ENCODE measurements at places on chromosomes 5 and 9.

DNA sequence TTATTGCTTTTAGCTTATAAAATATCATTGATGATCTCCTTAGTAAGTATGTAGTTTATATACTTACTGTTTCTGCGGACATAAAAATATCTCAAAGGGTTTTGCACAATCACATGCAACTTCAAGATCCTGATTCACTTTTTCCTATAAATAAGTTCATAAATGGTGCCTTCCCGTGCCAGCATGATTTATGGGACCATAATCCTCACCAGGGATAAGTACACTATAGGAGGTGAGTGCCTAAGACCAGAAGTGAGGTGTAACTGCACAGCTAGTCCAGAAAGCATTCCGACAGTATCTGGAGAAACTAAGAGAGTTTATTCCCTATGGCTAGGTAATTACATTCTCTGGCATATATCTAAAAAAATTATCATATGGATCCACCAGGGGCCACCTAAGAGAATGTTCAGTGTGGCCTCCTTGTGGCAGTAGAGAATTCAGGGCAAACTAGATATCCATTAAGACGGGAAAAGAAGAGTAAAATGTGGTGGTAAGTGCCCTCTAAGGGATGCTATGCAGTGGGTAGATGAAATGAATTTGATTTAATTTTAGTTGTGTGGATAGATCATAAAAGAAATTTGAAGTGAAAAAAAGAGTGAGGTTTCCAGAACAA is 402.5 kb upstream of the SLC24A2 start:
- peak; percentile 25 for DNase-seq

GRCh38 chr5:38827525-38827924 is 18.3 kb upstream of the OSMR start:
- DNase-seq = peak; percentile 58

GRCh38 chr5:133241179-133242092 is 189.6 kb downstream of the HSPA4 start:
- DNase-seq = no peak

- DNase-seq = peak; percentile 25
Measured at GRCh38 chr9:70263421-70263820, 4.6 kb downstream of the SMC5 start.
